ENCODE measurements at places on chromosomes 16 and 17.

- no peak for DNase-seq
Observed at GRCh38 chr16:87482266-87482665, 10.6 kb downstream of the ZCCHC14 start.

GRCh38 chr17:78595135-78595810 is 18.1 kb upstream of the DNAH17 start:
- no peak for DNase-seq

- no peak for DNase-seq
Observed at GRCh38 chr17:17042384-17042736, at the start of gene MPRIP. Gene MPRIP (plus strand): TSS chr17:17042457. CDS start chr17:17042849, 392 bp downstream.

DNA sequence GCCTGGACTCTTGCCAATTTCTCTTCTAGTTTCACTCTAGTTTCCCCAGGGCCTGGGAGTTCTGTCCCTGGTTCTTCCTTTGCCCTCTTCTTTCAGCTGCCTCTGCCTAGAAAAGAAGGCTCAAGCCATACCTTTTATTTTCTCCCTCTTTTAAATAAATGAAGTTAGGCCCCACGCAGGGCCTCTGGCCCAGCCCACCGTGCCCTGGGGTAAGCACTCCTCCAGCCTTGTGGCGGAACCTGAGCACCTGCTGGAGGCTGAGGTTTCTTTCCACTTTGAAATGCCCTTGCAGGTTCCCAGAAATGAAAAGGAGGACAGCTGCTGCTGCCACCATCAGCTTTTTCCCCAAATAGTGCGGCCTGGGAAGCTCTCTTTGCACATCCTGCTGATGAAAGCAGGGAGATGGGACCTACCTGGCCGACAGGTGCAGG is 139.4 kb downstream of the CCDC182 start:
- no peak for DNase-seq
